ENCODE measurements at places on chromosomes 11 and 22. TPM values are rescaled to one million over a fixed set of nuclear protein-coding genes. Genes with fewer than 3 reads are reported as not detected.

DNA sequence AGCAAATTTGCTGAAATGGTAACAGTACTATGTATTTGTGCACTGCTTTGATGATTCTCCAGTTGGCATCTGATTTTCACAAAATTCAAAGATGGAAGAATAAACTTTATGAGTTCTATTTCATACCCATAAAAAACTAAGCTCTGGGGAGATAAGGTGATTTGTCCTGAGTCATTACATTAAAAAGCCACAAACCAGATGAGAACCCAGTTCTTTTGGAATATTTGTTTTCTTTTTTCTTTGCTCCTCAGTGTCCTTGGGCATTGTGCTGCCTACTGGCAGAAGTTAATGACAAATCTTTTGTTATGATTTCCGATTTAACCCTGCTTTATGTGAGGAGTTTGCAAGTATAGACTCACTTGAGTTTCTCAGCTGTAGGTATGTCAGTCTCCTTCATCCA, 45.4 kb upstream of the AMOTL1 start:
- no peak for DNase-seq

- no peak for DNase-seq
Measured at GRCh38 chr11:30697032-30697431, 110.9 kb upstream of the MPPED2 start.

- DNase-seq = no peak
Measured at GRCh38 chr11:93747122-93747521, 5.7 kb downstream of the C11orf54 start.

DNA sequence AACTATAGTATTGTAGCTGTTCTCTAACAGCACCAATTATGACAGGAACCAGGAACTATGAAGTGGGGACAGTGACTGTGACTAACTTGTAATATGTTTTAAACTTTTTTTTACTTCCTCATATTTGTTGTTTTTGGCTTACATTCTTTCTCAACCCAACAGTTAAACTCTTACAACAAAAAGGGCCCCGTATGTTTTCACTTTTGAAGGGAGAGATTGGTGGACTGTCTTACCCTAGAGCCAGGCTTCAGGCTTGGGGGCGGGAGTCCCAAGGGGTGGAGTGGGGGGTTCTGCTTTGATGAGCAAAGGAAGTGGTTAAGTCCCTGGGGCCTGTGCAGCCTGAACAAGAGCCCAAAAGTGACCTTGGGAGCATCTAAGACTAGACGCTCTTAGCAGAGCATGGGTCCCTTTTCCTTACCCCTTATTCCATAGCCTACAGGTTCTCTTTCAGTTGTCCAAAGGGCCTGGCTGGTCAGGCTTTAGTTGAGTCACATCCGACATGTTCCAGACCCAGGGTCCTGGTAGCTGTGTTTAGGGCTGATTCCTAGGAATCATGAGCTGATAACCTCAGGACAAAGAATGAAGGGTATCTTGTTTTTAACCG, 38.8 kb downstream of the STIM1 start:
- peak; percentile 57 for DNase-seq

DNA sequence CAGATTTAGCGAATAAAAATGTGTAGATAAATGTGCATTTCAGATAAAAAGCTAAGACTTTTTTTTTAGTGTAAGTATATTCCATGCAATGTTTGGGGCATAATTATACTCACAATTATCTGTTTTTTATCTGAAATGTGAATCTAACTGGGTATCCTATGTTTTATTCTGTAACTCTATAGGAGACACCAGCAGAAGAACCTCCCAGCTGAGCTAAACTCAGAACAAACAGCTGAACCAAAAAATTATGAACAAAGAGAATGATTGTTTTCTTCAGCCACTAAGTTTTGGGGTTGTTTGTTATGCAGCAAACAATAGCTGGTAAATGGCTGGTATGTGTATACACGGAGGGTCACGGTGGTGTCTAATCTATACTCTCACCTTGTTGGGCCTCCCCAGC, 42.9 kb downstream of the FBXO7 start:
- no peak for DNase-seq

GRCh38 chr11:68934666-68935065, 31.0 kb downstream of the IGHMBP2 start:
- DNase-seq = no peak

DNA sequence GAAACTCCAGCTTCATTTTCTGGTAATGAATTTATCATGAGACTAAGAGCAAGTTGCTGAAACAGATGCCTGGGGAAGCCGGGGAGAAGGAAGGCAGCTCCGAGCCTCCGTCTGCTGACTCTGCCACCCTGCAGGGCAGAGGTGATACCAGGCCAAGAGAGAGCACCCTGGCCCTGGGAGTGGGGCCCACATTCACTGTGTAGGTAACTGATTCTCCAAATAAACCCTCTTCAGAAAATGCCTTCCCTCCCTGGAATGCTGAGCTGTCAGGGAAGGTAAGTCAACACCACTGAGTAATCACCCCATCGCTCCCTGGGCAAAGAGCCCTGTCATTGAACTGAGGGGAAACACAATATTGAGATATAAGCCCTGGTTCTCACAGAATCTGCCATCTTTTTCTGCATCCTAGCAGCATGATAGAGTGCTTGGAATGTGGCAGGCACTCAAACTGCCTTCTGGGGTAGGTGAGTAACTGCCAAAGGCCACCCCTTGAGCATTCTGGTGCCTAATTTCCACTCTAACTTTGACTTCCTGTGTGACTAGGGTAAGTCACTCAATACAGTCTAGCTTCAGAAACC, 147.6 kb downstream of the SPATA19 start:
- no peak for DNase-seq

DNA sequence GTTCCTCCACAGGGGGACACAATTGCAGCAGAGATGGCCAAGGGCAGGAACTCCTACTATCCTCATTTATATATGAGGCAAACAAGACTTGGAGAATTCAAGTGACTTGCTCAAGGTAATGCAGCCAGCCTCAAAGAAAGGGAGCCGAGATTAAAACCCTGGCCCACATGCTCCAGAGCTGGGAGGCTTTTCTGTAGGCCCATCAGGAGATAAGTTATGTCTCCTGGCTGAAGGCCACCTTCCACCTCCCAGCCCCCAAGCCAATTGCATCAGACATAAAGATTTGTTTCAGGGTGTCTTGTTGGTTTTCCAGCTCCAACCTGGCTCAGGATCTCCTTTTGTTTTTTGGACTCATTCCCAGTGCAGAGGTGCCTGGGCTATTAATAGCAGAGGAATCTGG, 59.5 kb downstream of the SMIM38 start:
- no peak for DNase-seq

DNA sequence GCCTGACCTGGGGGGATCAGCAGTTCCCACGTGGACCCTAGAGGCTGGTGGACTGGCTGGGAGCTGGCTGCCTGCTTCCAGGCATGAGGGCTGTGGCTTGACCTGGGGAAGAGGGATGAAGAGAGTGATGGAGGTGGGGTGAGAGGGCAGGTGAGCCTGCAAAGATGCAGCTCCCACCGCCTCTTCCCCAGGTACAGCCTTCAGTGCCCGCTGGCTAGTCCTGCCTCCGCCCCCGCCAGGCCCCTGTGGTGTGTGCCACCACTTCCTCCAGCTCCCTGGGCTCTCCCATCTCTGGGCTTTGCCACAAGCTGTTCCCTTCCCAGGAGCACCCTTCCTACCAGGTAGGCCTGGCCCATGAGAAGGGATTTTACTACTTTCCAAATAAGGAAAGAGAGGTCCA, 19.1 kb downstream of the PARVG start:
- no peak for DNase-seq

DNA sequence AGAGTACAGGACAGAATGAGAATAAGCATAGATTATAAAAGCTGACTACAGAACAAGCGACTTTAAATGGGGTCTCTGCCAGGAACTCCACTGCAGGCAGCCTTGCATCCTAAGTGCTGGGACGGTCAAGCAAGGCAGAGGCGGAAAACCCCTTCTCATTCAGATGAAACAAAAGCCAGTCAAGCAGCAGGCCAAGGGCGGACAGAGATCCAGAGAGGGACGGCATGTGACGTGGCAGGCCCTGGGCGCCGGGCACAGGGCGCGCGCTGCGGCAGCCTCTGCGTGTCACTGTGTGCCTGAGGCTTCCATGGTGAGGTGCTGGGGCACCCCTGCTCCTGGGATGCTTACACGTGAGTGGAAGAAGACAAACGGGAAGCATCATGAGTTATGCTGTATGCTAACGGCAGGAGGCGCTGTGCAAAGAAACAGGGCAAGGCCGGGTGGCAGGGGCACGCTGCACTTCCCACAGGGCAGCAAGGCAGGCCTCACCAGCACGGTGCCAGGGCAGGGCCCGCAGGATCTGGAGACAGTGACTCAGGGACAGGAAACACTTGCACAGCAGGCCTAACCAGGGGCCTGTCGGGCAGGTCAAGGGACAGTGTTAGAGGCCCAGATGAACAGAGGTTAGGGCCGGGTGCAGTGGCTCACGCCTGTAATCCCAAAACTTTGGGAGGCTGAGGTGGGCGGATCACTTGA, 6.2 kb downstream of the TOLLIP start:
- DNase-seq = no peak

GRCh38 chr11:64864473-64865285, 13.7 kb downstream of the EHD1 start:
- DNase-seq = peak; percentile 80

DNA sequence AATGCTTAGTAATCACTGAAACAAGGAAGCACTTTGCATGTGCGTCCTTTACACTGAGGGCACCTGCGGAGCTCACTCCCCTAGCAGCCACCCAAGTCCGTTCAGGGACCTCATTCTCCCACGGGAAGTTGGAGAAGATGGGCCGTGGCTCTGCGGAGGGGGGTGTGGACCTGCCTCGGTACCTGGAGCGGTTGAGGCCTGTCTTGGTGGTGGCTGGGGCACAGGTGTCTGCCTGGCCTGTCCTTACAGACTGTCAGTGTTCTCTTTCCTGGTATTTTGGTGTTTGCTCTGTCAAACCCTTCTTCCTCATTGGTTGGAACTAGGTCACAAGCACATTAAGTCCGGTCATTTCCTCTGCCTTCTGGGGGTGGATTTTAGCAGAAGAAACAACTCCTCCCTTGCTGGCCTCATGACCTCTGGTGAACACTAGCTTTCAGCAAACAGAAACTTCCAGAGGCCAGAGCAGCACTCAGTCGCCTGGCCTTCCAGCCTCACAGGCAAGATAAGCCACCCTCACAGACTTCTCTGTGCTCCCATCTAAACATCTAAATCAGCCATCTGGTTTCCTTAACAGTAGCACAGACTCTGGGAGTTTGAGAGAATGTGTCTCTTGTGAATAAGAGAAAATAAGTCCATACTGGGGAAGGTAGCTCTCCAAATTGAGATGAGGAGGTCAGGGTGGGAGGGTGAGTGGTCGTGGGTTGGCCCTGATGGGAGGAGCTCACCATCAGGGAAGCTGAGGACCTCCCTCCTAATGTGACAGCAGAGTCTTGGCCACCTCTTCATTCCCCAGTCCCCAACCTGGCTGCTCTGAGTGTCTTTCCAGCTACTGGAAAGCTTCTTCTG, 8.6 kb downstream of the SNAP29 start:
- peak; percentile 67 for DNase-seq

- DNase-seq = no peak
Measured at GRCh38 chr11:29135504-29135903, 881.3 kb downstream of the KCNA4 start.

- DNase-seq = no peak
Measured at GRCh38 chr22:45008186-45008681, 1.6 kb downstream of the PHF21B start.

- DNase-seq = no peak
Measured at GRCh38 chr22:22394591-22394990, 114.0 kb downstream of the ZNF280B start.

DNA sequence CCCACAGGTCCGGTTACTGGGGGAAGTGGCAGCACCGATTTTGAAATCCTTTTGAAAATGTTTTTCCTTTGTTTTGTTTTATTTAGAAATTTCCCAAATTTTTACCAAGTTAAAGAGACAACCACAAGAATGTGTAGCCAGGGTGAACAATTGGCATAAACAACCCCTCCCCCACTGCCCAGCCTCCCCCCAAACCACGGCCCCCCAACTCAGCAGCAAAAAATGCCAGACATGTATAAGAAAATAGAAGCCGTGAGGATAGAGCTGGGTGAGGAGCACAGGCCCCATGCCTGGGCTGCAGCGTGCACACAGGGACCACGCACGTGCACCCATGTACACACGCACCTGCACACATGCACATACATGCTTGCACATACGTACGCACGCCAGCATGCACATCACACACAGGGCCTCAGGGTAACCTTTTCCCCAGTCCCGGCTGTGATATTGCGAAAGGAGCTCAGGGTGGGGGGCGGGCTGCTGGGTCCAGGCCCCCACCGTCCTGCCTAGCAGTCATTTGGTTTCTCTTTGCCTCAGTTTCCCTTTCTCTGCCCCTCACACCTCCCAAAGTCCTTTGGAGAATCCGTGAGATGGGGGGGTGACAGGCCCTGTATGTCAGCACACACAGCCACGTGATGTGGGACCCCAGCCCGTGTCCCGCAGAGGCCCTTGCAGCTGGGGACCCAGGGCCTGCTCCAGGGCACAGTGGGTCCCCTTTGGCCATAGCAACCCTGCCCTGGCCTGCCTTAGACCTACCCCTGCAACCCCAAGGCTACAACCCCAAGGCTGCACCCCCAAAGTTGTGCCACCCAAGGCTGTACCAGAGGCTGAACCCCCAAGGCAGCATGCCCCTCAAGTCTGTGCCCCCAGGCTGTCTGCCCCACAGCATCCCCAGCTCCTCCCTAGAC, 42.9 kb downstream of the IGF2 start:
- DNase-seq = no peak

- no peak for DNase-seq
Measured at GRCh38 chr11:79676396-79676795, 235.6 kb upstream of the TENM4 start.

DNA sequence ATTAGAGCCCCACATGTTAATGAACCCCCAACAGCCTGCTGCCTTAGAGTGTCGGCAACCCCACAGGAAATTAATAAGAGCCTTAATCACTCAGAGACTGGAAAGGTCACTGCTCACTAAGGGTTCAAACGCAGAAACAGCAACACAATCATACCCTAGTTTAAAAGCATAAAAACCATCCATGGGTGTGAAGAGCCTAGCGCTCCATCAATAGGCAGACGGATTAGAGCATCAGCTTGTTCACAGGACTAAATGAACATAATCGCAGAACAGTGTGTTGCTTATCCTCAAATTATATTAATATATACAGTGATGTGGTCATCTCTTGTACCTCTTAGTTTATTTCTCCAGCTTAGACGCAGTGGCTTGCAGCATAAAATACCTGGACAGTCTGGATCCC, 720.7 kb downstream of the OPCML start:
- DNase-seq = no peak

- no peak for DNase-seq
Measured at GRCh38 chr11:64524158-64524527, 66.9 kb upstream of the SLC22A12 start.

DNA sequence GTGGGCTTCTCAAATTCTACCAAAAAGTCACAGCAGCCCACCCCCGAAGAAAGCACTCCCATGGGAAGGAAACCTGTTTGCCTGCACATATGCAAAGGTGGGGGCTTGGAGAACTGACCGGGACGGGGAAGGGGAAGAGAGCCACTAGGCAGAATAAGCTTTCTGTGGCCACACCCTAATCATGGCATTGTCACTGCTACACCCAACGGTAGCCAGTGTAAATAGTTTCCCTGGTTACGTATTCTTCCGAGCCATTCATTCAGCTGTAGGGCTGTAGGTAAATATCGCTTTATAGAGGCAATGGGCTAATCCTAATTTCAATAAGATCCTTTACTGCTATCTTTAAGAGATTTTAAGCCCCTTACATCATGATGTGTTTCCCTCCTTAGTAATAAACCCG, 61.7 kb downstream of the PRDM11 start:
- no peak for DNase-seq

OR51B4 gene
- not detected for total RNA-seq

OR5P2 gene
- total RNA-seq = not detected

OTOG gene
- not detected for total RNA-seq

MARK2 gene
- total RNA-seq = 37.5 TPM

NTM gene
- total RNA-seq = 37.4 TPM

KRTAP5-2 gene
- not detected for total RNA-seq

ACAT1 gene
- 132 TPM for total RNA-seq

TH gene
- total RNA-seq = not detected

TNNT3 gene
- 11.7 TPM for total RNA-seq

ASPHD2 gene
- 0.31 TPM for total RNA-seq

All from left cardiac atrium (tissue), 4 donors.